Renal cortical epithelial cell (primary cell): ENCODE measurements at places on chromosomes 1 and 21. TPM values are rescaled to one million over a fixed set of nuclear protein-coding genes. Genes with fewer than 3 reads are reported as not detected.

DNA sequence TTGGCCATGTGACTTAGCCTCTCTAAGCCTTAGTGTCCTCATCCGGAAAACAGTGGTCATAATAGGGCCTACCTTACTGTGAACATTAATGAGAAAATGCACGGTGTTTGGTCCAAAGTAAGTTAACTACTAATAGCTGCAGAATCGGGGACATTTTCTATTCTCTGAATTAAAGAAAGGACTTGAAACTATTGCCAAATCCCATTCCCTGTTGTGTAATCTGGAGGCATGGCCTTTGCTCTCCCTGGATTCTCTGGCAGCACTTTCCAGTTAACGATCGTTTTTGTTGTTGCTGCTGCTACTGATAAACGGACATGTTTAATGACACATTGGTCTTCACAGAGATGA lies 30.5 kb downstream of the FMO4 start:
- DNase-seq, result peak; percentile 96

DNA sequence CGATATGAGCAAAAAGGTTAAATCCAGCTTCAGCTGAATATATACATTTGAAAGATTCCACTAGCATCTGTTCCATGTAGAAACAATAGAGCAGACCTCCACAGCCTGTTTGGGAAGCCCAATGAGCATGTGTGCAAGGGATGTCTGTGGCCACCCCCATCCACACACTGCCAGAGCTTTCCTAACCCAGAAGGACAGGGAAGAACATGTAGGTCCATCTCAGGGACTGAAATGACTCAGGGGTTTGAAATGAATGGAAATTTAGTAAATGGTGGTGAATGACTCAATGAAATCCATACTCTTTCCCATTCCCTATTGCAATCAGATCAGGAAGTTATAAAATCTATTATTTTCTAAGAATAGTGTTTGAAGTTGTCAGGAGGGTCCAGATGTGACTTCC lies 397.2 kb downstream of the DUSP10 start:
- DNase-seq, result peak; percentile 9

DNA sequence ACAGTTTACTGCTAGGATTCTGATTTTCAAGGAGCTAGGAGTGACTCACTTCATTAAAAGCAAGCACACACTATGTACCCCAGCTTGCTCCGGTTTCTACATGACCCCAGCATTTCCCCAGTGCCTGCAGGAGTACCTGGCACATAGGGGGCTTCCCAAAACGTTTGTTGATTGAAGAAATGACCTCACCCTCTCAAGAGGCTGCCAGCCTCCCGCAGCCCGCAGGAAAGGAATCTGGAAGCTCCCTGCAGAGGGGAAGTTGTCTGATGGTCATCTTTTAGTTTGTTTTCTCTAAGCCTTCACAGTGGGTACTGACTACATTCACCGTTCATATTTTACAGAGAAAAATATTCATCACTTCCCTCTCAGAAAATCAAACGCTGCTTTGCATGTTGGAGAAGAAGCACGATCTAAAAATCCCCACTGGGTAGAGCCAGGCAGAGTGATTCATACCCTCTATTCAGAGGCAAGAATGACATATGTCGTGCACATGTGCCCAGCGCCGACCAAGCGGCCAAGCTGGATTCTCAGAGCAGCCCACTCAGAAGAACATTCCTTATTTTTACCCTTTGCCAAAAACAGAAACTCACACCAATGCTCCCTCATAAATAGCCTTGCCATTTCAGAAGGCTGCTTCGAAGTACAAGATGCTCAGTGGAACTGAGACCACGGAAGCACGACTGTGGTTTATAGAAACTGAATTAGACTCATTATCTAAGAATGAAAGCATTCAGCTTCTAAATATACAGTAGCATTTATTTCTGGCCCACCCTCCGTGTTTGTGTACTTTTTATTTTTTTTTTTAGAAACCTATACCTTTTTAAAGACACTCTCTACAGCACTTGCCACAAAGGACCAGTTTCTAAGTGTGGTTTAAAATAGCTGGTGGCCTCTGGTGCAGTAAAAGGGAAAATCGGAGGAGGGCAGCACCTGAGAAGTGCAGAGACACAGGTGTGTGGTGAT lies 143.2 kb downstream of the MIS18A start:
- DNase-seq, result no peak

DNA sequence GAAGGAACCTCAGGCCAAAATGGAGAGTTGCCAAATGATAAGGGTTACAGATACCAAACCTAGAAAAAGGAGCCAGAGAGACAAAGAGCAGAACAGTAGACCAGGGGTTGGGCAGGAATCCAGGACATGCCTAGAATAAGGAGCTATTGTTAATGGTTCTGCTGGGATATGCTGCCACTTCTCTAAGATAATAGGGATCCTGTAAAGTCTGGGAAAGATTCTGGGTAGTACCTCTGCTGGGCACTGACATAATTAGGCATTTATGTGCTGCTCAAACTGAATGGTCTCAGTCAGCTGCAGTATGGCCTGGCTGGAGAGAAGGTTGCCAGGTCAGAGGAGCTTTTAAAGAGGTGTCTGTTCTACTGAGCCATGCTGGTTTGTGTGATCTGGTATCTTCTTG lies 19.9 kb upstream of the NRIP1 start:
- no peak for DNase-seq

ARHGEF2 gene
- 36.8 and 53.6 TPM in 2 replicates for total RNA-seq
